ENCODE measurements at places on chromosomes 4 and X.

DNA sequence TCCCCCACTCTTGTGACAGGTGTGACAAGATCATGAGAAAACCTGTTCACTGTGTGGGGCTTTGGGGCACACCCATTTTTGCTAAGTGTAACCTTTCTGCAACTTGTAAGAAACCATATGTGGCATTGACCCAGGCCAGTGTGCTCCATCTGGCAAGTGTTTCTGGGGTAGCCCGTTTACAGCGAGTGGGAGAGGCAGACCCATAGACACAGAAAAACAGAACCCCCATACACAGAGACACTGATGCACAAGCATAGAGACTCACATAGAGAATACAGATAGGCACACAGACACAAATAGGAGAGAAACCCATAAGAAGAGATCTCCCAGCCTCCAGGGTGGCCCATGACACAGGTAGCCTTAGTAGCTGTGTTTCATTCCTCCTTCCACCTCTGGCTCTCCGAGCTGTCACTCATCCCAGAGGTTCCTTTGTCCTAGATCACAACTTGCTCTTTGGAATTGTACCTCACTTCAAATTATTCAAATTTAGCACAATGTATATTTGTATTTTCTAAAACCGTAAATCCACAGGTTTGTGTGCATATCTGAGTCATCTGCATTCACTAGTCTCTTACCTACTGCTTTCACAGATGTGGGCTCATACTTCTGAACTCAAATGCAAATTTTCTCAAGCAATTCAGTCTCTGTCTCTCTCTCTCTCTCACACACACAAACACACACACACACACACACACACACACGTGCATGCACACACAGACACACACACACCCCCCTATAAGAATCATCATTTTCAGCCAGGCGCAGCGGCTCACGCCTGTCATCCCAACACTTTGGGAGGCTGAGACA lies 114.4 kb downstream of the SH3KBP1 start:
- DNase-seq: no peak

- DNase-seq: peak; percentile 29
Observed at GRCh38 chrX:15790769-15791290, 546 bp downstream of the ZRSR2 start.

DNA sequence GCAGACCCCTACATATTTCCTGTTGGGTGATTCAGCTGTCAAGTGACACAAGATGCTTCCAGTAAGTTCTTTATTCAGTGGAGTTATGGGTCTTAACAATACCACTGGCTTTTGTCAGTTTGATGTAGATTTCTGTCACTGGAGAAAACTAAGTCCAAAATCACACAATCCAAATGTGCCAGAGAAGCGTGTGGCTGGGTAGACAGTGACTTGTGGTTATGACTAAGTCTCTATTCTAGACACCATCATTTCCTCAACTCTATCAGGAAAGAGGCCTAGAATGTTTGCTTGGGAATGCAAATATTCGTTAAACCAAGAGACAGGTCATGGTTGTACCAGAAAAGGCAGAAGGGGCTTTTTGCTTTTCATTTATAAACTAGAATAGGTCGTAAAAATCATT lies 54.4 kb upstream of the HS3ST1 start:
- DNase-seq: no peak

DNA sequence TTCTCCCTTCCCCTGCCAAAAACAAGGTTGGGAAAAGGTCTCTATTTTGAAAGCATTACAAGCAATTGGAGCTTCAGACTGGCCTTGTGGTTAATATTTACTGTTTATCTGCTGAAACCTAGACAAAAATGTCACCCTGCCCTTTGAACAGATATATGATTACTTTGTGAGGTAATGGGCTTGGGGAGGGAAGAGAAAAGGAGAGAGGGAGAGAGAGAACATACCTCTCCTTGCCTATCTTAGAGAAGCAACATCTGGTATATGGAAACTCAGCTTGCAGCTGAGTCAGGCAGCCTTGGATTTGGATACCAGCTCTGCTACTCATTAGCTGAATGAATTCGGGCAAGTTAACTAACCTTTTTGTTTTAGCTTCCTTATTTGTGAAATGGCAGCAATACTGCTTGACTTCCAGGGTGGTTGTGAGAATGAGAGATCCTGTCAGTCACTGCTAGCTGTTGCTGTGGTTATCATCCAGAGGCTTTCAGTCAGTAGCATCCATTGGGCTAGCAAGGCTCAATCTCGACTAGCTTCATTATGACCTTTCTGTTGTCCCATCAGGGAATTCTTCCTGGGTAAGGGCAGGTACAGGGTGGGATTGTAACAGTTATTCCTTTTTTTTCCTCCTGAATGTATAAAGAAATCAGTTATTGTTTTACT lies 41.1 kb downstream of the ZFX start:
- DNase-seq: no peak

- DNase-seq: no peak
Observed at GRCh38 chr4:88195328-88196012, 37.0 kb upstream of the ABCG2 start.

DNA sequence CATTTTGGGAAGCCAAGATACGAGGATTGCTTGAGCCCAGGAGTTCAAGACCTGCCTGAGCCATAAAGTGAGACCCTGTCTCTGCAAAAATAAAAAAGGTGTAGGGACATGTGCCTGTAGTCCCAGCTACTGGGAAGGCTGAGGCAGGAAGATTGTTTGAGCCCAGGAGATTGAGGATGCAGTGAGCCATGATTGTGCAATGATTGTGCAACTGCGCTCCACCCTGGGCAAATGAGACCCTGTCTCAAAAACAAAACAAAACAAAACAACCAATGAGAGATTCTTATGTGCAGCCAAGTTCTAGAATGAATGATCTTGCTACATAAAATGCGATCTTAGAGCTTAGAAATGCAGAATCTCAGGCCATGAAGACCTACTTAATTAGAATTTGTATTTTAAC lies 22.5 kb downstream of the SLC9B2 start:
- DNase-seq: no peak

GRCh38 chr4:85829276-85830051 lies 354.5 kb downstream of the ARHGAP24 start:
- no peak for DNase-seq

DNA sequence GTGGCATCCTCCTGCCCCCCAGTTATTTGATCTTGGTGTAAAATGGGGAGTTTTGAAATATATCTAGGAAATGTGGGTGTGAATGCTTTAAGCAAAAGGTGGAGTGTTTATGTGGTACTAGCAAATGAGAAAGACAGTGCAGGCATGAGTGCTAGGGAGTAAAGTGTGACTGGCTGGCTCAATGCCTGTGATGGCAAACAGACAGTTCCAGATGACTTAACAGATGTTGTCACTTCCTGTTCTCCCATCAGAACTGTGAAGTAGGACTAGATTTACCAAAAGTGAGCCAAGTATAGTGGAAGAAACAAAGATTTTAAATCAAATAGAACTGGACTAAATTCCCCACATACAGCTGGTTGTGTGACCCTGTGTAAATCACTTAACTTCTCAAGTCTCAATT lies 8.4 kb upstream of the AMOT start:
- DNase-seq: no peak

DNA sequence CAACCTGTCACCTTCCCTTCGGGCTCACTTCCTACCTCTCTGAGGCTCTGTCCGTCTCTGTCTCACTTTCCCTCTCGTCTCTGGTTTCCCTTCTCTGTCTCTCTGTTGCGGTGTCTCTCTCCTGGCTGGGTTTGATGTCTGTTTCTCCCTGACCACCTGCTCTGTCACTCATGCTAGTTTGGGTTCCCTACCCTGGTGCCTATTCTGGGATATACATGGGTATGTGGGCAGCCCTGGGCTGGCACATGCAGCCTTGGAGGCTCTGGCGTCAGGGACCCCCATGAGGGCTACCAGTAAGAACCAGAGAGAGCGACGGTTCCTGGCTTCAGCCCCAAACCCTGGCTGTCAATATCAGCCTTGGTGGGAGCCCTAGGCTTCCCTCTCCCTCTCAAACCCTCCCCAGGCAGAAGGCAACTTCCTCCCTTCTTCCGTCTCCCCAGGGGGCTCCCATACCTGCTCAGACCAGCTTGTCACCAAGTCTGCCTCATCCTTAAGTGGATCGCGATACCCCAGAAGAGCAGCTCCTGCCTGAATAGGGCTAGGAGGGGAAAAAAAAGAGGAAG lies 314 bp downstream of the DNASE1L1 start:
- no peak for DNase-seq

GRCh38 chrX:53284684-53285447 lies 3.5 kb upstream of the IQSEC2 start:
- peak; percentile 69 for DNase-seq

All from GM13977 (cell line).